ENCODE measurements at places on chromosomes 16 and 17.

- no peak for DNase-seq
Measured at GRCh38 chr16:85707528-85708095, 18.9 kb upstream of the GINS2 start.

GRCh38 chr17:45906927-45907622 lies 12.7 kb downstream of the MAPT start:
- no peak for DNase-seq

GRCh38 chr17:40697297-40697696 lies 6.3 kb downstream of the KRT24 start:
- no peak for DNase-seq

GRCh38 chr16:51854401-51854951 lies 692.5 kb downstream of the TOX3 start:
- no peak for DNase-seq

DNA sequence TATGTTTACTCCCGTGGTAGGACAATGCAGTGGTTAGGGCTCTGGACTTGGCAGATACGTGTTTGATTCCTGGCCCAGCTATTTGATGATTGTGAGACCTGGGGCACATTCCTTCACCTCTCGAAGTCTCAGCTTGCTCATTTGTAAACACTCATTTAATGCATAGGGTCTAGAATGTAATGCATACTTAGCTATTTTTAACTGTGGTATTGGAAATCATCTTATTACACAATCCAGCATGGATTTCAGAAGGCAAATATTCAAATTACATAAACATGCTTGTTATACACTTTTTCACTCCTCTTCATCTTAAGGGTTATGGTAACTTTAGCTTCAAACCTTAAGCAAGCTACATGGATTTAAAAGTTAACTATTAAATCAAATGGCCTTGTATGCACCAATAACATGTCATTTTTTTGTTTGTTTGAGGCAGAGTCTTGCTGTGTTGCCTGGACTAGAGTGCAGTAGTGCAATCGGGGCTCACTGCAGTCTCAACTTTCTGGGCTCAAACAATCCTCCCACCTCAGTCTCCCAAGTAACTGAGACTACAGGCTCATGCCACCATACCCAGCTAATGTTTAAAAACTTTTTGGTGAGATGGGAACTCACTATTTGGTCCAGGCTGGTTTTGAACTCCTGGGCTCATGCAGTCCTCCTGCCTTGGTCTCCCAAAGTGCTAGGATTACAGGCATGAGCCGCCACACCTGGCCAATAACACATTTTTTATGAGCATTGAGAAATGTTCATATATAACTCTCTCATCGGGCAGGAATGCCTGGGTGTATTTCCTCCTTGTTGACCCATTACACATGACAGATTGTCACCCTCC lies 52.5 kb downstream of the VAT1L start:
- DNase-seq = no peak

All from HAP-1 (cell line).